ENCODE measurements at places on chromosomes 6 and 20.

DNA sequence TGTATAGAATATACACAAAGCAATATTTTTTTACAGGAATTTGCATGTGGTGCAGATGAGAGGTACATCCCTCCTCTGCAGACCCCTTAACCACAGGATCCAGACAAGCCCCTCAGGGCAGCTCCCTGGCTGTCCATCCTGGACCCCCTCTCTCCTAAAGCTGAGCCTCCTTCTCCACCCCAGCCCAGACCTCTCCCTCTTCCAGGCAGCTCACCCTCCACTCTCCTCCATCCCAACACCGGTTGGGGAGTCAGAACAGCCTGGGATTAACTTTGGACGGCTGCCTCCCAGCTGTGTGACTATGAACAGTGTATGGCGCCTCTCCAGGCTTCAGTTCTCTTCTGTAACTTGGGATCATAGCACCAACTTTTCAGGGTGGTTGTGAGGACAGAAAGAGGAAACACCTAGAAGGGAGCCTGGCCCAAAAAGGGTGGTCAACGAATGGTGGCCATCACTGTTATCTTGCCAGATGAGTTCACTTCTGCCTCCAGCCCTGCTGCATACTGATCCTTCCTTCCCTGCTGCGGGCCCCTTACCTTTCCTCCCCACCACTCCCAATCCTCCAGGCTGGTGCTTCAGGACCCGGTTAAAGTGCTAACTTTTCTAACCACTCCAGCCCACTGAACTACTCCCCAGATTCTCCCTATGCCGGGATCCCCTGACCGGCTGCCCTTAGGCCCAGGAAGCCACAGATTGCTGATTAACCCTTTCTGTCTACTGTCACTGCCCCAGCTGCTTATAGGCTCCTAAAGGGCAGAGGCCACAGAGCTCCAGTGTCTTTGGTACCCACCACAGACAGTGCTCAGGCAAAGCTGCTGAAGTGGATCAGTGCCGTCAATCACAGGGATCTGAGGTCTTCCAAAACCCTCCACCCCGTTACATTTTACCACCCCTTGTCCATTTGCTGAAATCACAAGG is 55.9 kb downstream of the GPR6 start:
- H3K36me3 ChIP-seq: no peaks in the 10 kb centered on the region
- H3K27ac ChIP-seq: no peak overlapping the region
- H3K4me1 ChIP-seq: no peaks in the 10 kb centered on the region
- no peak overlapping the region for H3K4me3 ChIP-seq
- no peaks in the 10 kb centered on the region for H3K27me3 ChIP-seq
- DNase-seq: no peak

GRCh38 chr6:30897882-30898281 is 10.1 kb upstream of the GTF2H4 start:
- H3K36me3 ChIP-seq: peaks cover 39% of the 10 kb centered on the region
- no peaks in the 10 kb centered on the region for H3K27me3 ChIP-seq
- DNase-seq: no peak
- H3K4me1 ChIP-seq: no peaks in the 10 kb centered on the region
- no peak overlapping the region for H3K27ac ChIP-seq
- H3K4me3 ChIP-seq: no peak overlapping the region

GRCh38 chr6:3484946-3485345 is 28.1 kb upstream of the SLC22A23 start:
- no peak overlapping the region for H3K4me3 ChIP-seq
- H3K27ac ChIP-seq: no peak overlapping the region
- no peaks in the 10 kb centered on the region for H3K4me1 ChIP-seq
- H3K36me3 ChIP-seq: no peaks in the 10 kb centered on the region
- H3K27me3 ChIP-seq: no peaks in the 10 kb centered on the region

DNA sequence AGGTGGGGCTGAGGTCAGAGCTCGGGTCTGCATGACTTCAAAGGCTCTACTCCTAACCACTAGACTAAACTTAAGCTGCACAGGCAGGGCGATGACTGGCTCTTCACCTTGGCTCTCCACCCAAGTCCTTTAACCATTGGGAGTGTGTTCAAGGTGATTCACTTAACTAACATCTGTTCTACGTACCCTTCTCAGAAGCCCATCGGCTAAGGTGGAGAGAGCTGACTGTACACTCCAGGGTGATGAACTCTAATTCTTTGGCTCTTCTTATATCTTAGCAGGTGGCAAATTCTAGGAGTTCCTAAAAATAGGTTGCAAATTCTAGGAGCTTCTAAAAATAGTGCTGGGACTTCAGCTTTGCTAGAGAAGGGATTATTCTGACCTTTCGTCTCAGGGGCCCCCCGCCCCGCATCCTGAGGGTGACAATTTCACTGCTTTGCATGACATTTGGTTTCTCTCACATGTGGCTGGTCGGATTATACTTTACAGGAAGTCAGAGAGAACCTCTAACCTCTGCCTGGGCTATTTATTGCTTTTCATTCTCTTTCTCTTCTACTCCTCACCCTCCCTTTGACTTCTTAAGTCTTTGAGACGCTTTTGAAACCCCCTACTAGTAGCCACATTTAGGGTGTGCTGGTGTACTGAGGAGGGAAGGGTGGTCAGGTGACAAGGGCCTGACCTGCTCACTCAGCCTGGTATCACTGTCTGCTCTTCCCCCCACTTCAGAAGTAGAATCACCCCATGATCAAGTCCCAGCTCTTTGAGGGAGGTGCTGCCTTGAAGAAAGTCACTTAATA is 55.5 kb downstream of the PRDM1 start:
- no peak overlapping the region for H3K27ac ChIP-seq
- DNase-seq: no peak
- no peaks in the 10 kb centered on the region for H3K4me1 ChIP-seq
- H3K4me3 ChIP-seq: no peak overlapping the region

- H3K4me1 ChIP-seq: no peaks in the 10 kb centered on the region
- H3K27me3 ChIP-seq: no peaks in the 10 kb centered on the region
- H3K4me3 ChIP-seq: no peak overlapping the region
- no peak overlapping the region for H3K27ac ChIP-seq
Measured at GRCh38 chr6:41175084-41175483, 12.2 kb upstream of the TREM2 start.

- no peak for DNase-seq
- no peak overlapping the region for H3K27ac ChIP-seq
- H3K4me3 ChIP-seq: no peak overlapping the region
- H3K36me3 ChIP-seq: peaks cover 12% of the 10 kb centered on the region
- no peaks in the 10 kb centered on the region for H3K27me3 ChIP-seq
Measured at GRCh38 chr6:87501809-87502572, 29.2 kb downstream of the SLC35A1 start.

- no peaks in the 10 kb centered on the region for H3K36me3 ChIP-seq
- peaks cover 14% of the 10 kb centered on the region for H3K27me3 ChIP-seq
- H3K27ac ChIP-seq: no peak overlapping the region
- H3K4me3 ChIP-seq: no peak overlapping the region
Measured at GRCh38 chr6:34154668-34155447, 9.0 kb upstream of the GRM4 start.

GRCh38 chr20:35653893-35654292 is 10.8 kb downstream of the CPNE1 start:
- H3K36me3 ChIP-seq: peaks cover 18% of the 10 kb centered on the region
- peaks cover 36% of the 10 kb centered on the region for H3K4me1 ChIP-seq
- H3K4me3 ChIP-seq: no peak overlapping the region
- H3K27me3 ChIP-seq: no peaks in the 10 kb centered on the region
- no peak overlapping the region for H3K27ac ChIP-seq

GRCh38 chr6:23842760-23843159 is 283.3 kb upstream of the NRSN1 start:
- no peaks in the 10 kb centered on the region for H3K27me3 ChIP-seq
- no peaks in the 10 kb centered on the region for H3K36me3 ChIP-seq
- H3K4me3 ChIP-seq: no peak overlapping the region
- no peak overlapping the region for H3K27ac ChIP-seq

- no peak overlapping the region for H3K27ac ChIP-seq
- no peak overlapping the region for H3K4me3 ChIP-seq
- no peak for DNase-seq
- no peaks in the 10 kb centered on the region for H3K36me3 ChIP-seq
- H3K4me1 ChIP-seq: no peaks in the 10 kb centered on the region
Measured at GRCh38 chr6:83417880-83418663, 12.8 kb downstream of the ME1 start.

GRCh38 chr6:152502421-152503188 is 134.6 kb downstream of the SYNE1 start:
- H3K4me1 ChIP-seq: no peaks in the 10 kb centered on the region
- DNase-seq: no peak
- no peak overlapping the region for H3K4me3 ChIP-seq
- H3K27ac ChIP-seq: no peak overlapping the region
- no peaks in the 10 kb centered on the region for H3K27me3 ChIP-seq
- H3K36me3 ChIP-seq: no peaks in the 10 kb centered on the region

- DNase-seq: no peak
- no peaks in the 10 kb centered on the region for H3K27me3 ChIP-seq
- H3K4me3 ChIP-seq: no peak overlapping the region
- no peak overlapping the region for H3K27ac ChIP-seq
- no peaks in the 10 kb centered on the region for H3K36me3 ChIP-seq
Measured at GRCh38 chr20:20992277-20992676, 113.9 kb downstream of the LINC00237 start.

DNA sequence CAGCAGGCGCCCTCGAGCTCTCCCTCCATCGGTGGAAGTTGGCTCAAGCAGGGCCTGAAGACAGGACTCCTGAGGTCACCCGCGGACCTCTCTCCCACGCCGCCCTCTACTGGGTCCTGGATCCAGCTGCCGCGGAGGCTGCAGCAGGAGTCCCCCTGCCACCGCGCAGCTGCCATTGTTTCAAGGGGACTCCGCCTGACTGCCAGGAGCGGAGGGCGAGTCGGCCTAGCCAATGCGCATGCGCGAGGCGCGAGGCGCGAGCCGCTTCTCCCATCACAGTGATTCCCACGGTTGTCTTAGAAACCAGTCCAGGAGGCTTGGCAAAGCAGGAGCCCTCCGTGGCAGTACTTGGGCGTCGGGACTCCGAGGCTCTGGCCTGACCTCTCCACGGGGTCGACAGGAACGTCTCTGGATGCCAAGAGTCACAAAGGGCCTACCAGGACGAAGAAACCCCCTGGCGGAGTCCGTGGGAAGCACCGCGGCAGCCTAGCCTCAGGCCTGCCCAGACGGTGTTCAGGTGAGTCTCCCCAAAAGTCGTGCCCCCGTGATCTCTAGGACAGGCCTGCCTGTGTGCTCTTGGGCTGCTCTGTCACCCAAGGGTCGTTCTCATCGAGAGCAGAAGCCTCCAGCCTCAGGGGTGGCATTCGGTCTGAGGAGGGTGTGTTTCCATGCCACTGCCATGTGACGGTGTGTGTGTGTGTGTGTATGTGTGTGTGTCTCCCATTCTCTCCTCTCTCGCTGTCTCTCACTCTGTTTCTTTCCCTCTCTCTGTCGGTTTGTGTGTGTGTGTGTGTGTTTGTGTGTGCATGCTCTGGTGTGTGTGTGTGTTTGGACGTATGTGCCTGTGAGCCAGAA is 290.6 kb upstream of the ZNF337 start:
- H3K36me3 ChIP-seq: no peaks in the 10 kb centered on the region
- DNase-seq: no peak
- H3K27ac ChIP-seq: no peak overlapping the region
- no peaks in the 10 kb centered on the region for H3K27me3 ChIP-seq
- H3K4me1 ChIP-seq: no peaks in the 10 kb centered on the region

DNA sequence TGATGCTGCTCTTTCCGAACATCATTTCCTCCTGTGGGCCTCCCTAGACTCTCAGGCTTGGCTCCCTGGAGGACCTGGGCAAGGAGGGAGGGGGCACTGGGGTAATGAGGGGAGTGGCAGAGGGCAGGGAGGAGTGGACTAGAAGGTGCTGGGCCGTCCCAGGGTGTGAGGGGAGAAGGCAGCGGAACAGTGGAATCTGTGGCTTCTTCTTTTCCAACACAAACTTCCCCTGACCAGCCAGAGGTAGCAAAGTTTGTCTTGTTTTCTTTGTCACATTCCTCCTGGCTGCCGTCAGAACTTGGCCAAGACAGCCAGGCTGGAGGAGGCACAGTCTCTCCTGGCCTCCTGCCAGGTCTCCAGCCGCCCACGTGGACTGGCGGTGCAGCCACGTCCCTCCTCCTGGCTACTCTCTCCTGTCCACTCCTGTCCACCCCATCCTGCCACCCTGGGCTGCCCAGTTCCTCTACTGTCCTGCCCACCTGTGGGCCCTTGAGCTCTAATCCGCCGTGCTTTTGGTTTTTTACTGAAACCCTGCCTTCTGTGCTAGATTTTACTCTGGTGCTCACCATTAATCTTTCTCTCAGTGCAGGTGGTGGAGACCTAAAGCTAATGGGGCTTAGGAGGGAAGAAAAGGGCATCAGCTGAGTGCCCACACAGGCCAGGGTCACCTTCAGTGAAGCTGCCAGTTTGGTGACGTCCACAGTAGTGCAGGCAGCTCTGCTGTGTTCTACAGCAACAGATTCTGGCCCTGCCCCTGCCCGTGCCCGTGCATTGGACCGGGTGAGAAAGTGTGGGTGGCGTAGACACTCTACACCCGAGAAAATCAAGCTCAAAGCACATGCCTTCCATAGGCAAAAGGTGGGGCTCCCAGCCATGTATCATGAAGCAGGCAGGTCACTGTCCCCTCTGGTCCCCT is 2.8 kb upstream of the CDSN start:
- no peaks in the 10 kb centered on the region for H3K27me3 ChIP-seq
- no peaks in the 10 kb centered on the region for H3K36me3 ChIP-seq
- no peaks in the 10 kb centered on the region for H3K4me1 ChIP-seq

DNA sequence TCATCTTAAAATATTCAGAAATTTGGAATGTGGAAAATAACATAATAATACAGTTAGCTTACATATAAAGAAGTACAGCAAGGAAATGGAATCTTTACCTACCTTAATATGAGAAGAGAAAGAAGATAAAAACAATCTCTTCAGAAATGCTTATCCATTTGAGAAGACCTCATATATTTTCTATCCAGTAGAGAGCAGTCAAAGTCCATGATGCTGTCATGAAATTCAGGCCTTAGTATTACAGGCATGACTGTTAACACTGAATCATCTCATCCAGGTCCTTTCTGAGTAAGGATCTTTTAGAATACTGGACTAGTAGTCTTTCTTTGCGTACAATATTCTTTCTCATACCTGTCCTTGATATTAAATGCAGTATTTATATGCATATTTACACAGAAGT is 713.4 kb downstream of the CD109 start:
- no peaks in the 10 kb centered on the region for H3K4me1 ChIP-seq
- H3K4me3 ChIP-seq: no peak overlapping the region
- no peak overlapping the region for H3K27ac ChIP-seq

DNA sequence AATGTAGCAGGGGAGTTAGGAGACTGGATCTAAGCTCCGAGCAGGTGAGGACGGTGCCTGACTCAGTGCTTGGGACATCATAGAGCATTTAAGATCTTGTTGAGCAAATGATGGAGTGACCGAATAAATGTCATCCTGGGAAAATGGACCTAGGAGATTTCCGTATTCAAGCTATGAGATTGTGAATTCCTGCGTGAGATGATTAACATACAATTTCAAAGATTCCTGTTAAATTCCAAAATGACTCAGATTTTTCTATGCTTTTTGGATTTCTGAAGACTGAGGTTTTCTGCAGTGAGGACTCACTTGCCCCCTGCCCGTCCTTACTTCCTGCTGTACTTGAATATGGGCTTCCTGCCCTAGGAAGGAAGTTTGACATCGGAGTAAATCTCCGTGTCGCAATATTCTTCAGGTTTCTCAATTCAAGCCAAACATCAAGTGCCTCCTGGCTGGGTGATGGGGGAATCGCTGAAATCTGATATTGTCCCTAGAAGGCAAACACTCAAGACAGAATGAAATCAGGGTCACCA is 5.2 kb downstream of the SYTL3 start:
- H3K4me1 ChIP-seq: no peaks in the 10 kb centered on the region
- no peak overlapping the region for H3K4me3 ChIP-seq
- no peaks in the 10 kb centered on the region for H3K36me3 ChIP-seq
- H3K27ac ChIP-seq: no peak overlapping the region
- H3K27me3 ChIP-seq: no peaks in the 10 kb centered on the region

GRCh38 chr20:9255171-9255570 is 186.3 kb downstream of the PLCB4 start:
- no peak overlapping the region for H3K27ac ChIP-seq
- no peaks in the 10 kb centered on the region for H3K36me3 ChIP-seq
- no peaks in the 10 kb centered on the region for H3K27me3 ChIP-seq
- no peak for DNase-seq

Measured in ascending aorta (tissue), 2 donors.